ENCODE measurements at places on chromosomes 16 and 17.

- DNase-seq: no peak
Observed at GRCh38 chr16:79265701-79266100, 334.8 kb downstream of the MAF start.

DNA sequence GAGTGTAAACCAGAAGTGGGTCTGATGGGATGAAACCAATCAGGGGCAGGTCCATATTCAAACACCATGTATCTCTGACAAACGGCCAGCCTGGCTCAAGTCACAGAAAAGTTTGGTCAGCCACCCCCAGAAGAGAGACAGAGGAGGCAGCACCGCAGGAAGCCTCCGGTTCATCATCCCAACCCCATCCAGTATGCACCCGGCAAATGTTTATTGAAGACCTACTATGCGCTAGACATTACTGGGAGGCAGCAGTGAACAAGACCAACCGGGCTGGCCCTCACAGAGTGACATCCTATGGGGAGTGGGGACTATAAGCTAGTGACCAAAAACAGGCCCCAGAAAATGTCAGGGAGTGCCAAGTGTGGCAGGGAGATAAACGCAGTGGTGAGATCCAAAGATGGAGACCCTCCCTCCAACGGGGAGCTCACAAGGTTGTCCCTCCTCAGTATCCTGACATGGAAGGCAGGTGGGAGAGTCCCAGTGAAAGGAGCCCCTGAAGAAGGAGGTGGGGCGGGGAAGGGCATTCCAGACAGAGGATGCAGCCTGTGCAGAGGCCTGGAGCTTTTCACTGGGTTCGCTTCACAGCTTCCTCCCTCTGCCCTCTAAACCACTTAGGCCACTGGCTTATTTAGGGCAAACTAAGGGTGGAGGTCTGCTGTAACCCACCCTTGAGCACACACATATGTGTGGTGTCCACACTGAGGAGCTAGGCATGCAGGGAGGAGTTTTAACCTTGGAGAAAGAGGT is 2.0 kb downstream of the GSG1L start:
- DNase-seq: no peak

GRCh38 chr17:28585851-28586250 is 9.2 kb upstream of the ALDOC start:
- no peak for DNase-seq

DNA sequence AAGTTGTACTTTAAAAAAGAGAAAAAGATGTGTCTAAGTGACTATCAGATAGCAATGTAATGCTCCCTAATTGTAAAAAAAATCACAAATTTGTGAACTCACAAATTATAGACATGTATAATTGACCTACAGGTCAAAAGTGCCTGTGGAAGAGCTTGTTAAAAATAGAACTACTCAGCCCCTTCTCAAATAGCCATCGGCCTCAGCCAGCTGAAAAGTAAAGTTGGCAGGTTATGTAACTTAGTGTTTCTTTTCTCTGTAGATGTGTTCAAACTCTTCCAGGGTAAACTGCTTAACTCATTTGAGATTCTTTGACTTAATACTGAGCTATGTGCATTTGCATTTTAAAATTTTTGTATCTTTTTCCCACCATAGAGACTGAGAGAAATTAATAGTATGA is 13.3 kb downstream of the AKTIP start:
- DNase-seq: no peak

DNA sequence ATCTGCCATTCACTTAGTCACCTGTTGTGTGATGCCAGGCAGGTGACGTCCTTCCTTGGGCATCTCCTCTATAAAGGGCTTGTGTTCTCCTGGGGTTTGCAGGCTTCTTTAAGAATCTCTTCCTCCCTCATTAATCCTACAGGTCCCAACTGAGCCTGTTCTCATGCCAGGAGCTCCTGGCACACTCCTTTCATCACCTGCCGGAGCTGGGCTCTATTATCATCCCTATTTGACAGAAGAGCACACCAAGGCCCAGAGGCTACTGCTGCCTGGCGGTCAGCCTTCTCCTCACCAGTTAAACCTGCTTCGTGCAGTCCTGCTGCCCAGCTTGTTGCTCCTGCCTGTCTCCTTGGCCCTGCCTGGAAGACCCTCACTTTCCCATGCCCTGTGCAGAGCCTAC is 51.2 kb downstream of the RAI1 start:
- no peak for DNase-seq

- DNase-seq: no peak
Observed at GRCh38 chr16:52825892-52826291, 226.8 kb downstream of the CHD9NB start.

DNA sequence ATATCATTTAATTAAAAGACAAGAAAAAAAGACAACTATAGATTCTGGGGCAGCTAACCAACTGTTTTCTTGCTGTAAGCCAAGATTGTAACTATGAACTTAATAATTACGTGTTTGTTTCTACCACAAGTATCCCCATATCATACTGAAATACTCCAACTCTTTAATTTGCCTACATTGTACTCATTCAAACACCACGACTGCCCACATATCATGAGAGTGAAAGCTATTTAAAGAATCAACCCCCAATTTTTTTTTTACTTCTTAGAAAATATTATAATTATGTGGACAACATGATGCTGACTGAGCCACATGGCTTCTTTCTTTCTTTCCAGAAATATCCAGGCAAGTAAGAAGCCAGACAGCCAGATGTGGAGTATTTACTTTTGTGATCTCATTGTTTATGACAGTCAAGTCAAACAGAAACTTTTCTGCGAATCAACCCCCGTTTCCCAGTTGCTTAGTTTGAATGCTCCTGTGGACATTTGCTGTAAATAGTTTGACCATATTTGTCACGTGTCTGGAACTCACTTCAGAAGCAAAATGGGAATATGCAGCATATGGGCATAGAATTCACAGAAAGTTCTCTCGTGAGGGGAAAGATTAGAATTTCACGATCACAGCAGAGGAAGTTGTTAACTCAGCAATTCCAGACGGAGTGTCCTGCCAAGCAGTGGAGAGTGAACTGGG is 126.8 kb upstream of the PSMD7 start:
- no peak for DNase-seq

Data from activated CD4-positive, alpha-beta T cell treated with anti-CD3 and anti-CD28 coated beads, Interleukin-2, amount 50 U/mL, for 1 hour (primary cell).